ENCODE measurements at places on chromosomes 5 and 9.
A peak's percentile ranks its signal among the peaks of the same experiment; 100 is the strongest.

DNA sequence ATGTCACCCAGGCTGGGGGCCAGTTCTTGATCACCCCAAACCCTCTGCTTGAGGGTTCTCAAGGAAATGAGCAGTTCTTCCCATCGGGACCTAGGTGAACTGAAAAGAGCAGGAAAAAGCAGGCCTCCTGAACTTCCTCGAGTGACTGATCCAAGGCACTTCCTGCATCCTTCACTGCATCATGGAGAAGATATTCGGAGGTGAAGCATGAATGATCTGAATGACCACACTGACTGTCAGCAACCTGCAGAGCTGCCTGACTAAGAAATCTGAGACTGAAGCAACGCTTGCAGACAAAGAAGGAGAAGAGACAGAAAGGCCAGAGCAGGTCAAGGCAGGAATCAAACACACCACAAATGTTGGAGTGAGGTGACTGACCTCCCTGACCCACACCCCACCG lies 420.2 kb downstream of the AGTPBP1 start:
- DNase-seq, result no peak

GRCh38 chr5:129909225-129909624 lies 5.0 kb downstream of the CHSY3 start:
- no peak for DNase-seq

DNA sequence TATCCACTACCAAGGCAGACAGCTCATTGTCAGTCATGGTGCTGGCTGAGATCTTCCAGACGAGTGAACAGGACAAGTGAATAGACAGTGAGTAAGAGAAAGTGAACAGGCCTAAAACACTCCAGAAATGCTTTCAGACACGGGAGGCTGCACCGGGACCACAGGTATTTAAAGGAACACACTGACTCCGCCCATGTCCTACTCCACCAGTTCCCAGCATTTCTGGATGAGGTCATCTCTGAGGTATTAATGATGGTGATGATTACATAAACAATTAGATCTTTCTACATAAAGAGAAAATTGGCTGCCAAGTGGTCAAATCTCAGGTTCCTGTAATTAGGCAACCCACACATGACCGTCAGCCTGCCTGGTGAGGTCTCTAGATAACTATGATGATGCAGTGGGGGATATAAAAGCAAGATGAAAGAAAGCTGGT lies at the start of gene ACTBL2:
TSS of gene ACTBL2 (minus strand) at position 141 of the 436 bp plus-strand sequence. CDS start at position 37, 104 bp downstream.
- no peak for DNase-seq

GRCh38 chr5:176536132-176536901 lies 885 bp downstream of the RNF44 start:
- DNase-seq, result peak; percentile 75

GRCh38 chr5:86757824-86758223 lies 140.1 kb downstream of the COX7C start:
- no peak for DNase-seq

GRCh38 chr9:105683688-105684275 lies 10.6 kb upstream of the TMEM38B start:
- DNase-seq, result no peak

GRCh38 chr5:18216729-18217128 lies 582.5 kb downstream of the TAF11L14 start:
- DNase-seq, result no peak

- no peak for DNase-seq
These were observed 3.2 kb downstream of the TOR2A start for GRCh38 chr9:127731938-127732337.

- DNase-seq, result no peak
These were observed 93.0 kb upstream of the DAB2 start for GRCh38 chr5:39517800-39518199.

GRCh38 chr5:148816782-148817181 lies 9.6 kb upstream of the ADRB2 start:
- DNase-seq, result peak; percentile 49

- DNase-seq, result no peak
These were observed 139.5 kb downstream of the NIPBL start for GRCh38 chr5:37015795-37016666.

DNA sequence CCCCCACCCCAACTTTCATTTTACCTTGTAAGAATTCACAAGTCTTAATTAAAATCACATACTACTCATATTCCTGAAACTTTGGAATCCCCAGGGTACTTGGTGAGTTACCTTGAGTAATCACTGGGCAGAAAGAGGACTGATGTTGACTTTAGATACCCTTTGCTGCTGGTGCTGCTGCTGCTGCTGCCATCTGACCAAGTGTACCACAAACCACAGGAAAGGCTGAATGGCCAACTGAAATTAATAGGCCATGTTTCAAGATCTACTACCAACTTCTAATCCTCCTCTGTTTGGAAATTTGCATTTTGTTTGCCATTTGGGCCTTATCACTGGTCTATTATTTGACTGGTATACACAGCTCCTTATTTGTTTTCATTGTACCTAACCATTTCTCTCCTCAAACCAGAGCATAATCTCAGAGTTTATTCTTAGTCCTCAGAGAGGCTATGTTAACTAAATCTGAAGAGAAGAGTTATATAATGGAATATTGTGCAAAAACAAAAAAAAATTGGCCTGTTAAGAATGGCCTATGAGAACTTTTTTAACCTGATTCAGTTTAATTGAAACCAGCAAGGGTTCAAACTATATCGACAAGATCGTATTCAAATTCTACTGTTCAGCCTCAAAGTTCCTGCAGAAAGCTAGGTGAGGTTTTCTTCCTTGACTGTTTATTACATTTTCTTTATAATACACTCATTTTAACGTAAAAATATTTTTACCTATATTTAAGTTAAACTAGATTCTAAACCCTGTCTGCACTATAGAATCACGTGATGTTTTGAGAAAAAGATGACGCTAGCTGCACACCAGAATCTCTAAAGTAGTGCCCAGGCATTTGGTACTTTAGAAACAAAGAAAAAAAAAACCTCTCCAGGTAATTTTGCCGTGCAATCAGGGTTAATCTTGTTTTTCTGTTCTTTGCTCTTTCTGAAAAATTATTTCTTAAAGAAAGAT lies 13.1 kb downstream of the SELENOP start:
- no peak for DNase-seq

GRCh38 chr5:156174225-156174624 lies 152.7 kb upstream of the SGCD start:
- DNase-seq, result no peak

DNA sequence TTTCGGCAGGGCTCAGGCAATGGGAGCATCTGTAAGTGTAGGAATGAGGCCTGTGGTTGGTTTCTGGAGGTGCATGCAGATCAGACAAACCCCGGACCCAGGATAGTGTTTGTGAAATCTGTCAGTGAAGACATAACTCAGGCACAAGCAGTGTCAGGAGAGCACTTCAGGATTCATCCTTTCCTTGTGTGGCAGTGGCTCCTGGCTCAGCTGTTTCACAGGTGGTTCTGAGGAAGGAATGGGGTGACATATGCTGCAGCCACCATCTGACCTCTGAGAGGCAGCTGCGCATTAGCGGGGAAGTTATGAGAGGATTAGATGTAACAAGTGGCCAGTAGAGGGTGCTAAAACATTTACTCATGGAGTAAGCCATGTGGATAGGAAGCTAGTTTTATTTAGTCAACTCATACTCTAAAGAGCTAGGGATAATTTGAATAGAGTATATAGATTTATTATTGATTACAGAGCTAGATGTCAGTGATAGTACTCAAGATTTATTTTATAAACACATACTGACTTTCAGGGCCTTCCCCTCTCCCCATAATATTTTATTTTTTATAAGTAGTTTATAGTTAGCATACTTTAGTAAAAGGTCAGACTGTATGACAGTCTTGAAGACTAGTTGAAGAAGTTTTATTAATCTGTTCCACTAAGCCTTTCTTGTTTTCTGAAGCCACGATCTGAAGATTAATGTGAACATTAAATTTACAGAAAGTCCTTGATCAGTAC lies 28.4 kb downstream of the NNT start:
- DNase-seq, result peak; percentile 80

GRCh38 chr9:137742698-137743097 lies 123.9 kb downstream of the EHMT1 start:
- DNase-seq, result no peak

- no peak for DNase-seq
These were observed 292.4 kb upstream of the ADAMTS16 start for GRCh38 chr5:4847766-4848165.

DNA sequence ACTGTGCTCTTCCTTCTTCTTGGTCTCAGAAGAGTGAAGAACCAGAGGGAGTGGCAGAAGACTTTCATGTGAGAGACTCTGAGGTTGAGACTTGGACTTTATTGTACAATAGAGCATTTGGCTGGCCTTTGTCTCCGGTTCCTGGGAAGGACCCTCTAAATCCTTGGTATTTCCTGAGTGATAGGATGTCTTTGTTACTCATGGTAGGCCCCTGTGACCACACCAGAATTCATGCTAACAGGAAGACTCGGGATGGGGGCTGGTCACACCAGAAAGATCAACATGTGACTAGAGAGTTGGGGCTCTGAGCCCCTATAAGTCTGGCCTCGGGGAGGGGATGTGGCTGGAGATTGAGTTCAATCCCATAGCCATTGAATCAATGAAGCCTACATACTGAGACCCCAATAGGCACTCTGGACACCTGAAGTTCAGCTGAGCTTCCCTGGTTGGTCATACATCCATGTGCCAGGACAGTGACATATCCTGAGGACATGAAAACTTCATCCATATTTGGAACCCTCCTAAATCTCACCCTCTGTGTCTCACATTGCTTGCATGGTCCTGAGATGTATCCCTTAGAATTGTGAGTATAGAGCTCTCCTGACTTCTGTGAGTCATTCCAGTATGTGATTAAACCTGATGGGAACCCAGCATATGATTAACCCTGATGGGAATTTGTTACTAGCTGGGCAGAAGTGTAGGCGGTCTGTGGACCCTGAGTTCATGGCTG lies 201.7 kb downstream of the GADD45G start:
- DNase-seq, result no peak

DNA sequence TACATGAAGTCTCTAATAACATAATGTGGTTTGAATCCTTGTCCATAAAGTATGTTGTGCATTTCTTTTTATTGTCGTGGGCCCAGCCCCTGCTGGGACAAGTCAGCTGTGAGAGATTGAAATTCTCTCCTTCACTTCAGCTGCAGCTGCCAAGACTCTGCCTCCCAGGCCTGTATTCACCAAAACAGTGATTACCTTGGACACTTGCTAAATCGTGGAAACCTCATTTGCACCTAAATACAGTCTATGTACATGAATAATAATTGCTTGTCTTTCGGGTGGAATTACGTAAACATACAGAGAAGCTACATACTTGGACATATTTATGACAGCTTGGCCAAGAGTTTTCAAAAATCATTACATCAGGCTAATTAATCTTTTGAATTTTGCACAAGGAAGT lies 898.5 kb upstream of the SEMA6A start:
- DNase-seq, result no peak

DNA sequence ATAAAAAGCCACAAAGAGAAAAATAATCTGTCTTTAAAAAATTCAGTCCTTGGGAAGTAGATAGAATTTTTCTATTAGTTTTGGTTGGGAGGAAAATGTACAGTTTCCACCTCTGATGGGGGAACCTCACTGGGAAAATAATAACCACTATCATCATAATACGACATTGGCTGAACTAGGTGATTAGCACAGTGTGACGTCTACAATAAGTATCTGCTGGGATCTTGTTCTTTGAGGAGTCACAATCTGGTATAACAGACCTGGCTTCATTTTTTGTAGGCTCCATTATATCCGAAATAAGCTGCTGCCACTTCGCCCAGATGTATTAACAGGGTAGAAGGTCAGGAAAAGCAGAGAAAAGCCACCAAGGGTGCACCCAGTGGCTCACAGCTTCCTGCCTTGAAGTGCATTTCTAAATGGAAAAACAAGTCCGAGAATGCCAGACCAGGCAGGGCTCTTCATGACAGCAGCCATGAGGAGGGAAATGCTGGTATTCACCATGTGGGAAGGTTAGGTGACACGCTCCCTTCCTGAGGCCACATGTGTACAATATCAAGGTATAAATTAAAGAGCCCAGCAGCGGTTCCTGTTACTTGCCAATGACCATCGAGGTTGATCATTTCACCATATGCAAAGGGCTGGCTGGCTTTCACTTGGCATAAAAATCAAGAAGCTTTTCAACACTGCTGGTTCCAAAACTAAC lies 152.8 kb downstream of the PRELID2 start:
- no peak for DNase-seq

- no peak for DNase-seq
These were observed 10.6 kb downstream of the HMCN2 start for GRCh38 chr9:130276121-130276520.

DNA sequence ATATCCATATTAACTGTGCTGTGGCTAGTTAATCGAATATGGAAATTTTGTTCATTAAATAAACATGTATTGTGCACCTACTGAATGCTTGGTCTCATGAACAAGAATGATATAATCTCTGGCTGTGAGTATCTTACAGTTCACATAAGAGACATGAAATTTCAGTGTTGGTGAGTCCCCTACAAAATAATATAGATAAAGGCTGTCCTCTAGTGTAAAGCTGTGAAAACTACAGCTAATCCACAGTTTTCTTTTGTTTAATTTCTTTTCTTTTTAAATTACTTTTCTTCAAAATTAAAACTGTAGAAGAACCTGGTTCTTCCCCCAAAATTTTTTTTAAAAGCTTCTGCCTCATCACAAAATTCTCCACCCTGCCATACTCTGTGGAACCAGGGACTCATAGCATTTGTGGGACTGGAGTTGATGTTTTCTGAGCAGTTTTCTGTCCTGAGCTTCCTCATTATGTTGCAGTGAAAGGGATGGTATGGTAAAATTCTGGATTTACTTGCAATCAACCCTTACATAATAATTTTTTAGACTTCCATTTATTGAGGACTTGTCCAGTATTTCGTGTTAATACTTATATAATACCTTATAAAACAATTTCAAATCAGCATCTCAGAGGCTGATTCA lies 135.0 kb downstream of the STK32A start:
- DNase-seq, result no peak

DNA sequence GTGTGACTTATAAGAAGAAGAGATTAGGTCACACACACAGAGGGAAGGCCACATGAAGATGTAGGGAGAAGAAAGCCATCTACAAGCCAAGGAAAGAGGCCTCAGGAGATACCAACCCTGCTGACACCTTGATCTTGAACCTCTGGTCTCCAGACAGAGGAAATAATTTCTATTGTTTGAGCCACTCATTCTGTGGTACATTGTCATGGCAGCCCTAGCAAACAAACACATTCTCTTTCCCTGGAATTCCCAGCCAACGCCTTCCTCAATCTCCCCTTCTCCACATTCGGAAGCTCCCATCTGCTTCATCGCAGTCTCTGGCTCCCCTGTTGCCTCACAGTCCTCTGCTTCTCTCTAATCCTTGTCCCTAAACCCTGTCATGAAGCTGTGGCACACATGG lies 16.7 kb downstream of the PTGS1 start:
- DNase-seq, result no peak

- no peak for DNase-seq
These were observed 72.2 kb downstream of the C5orf15 start for GRCh38 chr5:133895979-133896845.

- DNase-seq, result no peak
These were observed 44.1 kb downstream of the SLC22A5 start for GRCh38 chr5:132413567-132413966.

DNA sequence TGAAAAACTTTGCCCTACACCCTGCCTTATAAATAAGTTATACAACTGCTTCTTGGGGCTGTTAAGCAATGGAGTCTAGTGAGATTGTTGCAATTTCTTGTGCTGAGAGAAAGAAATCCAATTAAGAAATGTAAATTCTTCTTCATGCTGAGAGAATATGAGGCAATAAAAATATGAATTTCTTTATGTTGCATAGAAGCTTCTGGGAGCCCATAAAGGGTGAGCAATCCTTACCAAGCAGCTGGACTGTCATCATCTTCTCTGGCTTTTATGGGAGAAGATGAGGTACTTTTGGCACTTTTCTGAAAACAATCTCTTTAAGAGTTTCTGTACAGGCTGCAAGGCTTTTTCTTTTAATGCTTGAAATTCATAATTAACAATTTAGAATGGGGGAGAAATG lies 204.3 kb downstream of the DMRTA1 start:
- DNase-seq, result no peak

- DNase-seq, result no peak
These were observed 525.1 kb downstream of the TAF11L14 start for GRCh38 chr5:18159331-18159730.
